ENCODE measurements at places on chromosomes 1 and 21.
A peak's percentile ranks its signal among the peaks of the same experiment; 100 is the strongest.

DNA sequence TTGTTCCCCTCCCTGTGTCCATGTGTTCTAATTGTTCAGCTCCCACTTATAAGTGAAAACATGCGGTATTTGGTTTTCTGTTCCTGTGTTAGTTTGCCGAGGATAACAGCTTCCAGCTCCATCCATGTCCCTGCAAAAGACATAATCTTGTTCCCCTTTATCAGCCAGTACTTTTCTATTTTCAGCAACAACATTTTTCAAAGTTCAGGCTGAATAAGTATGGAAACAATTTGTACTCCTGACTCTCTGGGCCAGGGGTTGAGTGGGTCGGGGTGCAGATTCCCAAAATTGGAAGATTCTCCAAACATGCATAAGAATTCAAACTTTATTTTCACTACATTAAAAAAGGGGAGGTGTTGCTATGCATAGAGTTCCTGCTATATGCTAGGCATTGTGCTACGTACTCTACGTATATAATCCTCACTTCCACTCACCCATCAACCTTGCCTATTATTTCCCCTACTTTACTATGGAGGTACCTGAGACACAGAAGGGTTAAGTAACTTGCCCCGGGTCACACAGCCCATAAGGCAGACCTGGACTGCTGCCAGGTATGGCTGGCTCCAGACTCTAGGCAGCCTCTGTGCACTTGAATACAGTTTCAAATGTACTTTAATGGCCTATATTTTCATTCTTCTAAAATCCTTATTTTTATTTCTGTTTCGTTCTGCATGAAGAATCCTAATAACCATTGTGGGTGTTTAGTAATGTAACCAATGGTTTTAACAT, 117.1 kb upstream of the C8B start:
- DNase-seq = no peak

- no peak for DNase-seq
Measured at GRCh38 chr1:158393476-158393875, 5.8 kb downstream of the OR10T2 start.

GRCh38 chr1:113126207-113126606, 53.2 kb downstream of the LRIG2 start:
- DNase-seq = no peak

GRCh38 chr1:110060034-110060661, 10.3 kb downstream of the ALX3 start:
- peak; percentile 39 for DNase-seq

- no peak for DNase-seq
Measured at GRCh38 chr1:31501505-31501904, 74.8 kb upstream of the TINAGL1 start.

DNA sequence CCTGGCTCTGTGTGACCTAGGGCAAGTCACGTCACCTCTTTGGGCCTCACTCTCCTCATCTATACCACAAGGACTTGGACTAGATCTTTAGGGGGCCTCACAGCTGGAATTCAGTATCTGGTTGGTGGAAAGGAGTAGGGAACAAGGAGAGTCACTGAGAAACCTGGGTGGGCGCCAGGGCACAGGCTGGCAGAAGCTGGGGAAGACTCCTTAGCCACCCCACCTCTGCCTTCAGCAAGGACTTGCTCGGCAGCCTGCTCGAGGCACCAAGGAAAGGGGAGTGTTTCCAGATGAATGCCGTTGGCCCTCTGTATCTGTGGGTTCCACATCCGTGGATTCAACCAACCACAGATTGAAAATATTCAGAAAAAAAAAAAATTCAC, 1.2 kb upstream of the OPTC start:
- DNase-seq = no peak

- no peak for DNase-seq
Measured at GRCh38 chr1:198893763-198894444, 255.1 kb downstream of the PTPRC start.

DNA sequence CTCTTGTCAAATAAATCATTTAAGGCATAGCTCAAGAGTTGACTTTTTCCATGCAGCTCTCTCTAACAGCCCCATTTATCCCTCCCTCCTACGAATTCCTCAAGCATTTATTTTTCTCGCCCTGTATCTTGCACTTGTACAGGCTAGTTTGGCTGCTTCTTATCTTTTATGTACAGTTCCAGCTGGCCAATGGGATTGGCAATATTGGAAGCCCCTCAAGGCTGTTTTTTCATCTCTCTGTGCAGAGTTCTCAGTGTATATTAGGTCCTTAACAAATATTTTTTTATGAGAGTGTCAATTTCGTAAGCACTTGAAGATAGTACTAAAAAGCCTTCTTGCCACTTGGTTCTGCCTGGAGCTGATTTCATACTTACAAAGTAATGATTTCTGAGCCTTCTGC, 356.0 kb downstream of the ST6GALNAC3 start:
- DNase-seq = no peak

GRCh38 chr21:41926117-41926806, 27.6 kb downstream of the C2CD2 start:
- peak; percentile 13 for DNase-seq

DNA sequence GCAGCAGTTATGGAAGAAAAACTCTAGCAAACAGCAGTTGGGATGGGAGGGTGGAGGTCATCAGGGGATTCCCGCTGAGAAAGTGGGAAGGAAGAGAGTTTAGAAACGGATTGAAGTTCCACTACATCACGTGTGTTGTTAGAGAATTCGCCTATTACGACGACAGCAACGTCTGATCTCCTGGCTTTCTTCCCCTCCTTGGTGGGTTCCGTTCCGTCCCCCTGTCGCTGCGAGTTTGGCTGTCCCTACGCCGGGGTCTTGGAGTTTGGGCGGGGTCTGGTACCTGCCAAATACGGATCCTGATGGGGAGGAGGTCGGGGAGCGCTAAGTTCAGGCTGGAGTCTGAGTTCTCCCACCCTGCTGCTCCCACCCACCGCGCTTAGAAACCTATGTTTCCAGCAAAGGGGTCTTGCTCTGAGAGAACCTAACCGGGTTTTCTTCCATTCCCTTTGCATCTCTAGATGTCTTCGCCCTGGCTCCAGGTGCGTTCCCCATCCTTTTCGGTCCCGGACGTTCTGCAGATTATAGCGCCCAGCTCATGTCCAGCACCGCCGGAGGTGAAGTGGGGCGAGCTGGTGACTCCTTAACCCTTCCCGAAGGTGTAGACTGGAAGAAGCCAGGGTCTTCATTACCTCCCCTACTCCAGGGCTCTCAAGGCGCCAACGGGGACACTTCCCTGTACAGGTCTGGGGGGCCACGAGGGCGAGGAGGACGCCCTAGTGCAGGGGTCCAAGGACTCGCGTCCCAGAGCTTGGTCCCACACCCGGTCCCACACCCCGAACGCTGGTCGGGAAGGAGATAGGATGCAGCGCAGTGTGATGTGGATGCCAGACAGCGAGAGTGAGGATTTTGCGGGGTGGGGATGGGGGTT, 641 bp upstream of the KCNK2 start:
- no peak for DNase-seq

DNA sequence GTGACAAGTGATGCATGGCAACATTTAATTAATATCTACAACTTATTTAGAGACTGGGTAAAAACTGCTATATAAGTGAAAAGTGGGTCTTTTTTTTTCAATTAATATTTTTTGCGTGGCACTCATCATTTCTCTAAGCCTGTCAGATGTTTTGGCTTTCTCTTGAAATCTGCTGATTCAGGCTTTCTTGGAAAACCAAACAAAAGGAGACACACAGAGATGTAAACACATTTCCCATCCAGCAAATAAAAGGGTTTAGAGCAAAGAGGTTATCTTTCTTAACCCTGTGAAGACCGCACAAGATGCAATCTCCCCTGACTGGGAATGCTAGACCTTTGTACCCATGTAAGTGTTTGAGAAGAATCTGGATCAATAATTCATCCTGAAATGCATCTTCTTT, 48.7 kb upstream of the PLXNA2 start:
- no peak for DNase-seq

DNA sequence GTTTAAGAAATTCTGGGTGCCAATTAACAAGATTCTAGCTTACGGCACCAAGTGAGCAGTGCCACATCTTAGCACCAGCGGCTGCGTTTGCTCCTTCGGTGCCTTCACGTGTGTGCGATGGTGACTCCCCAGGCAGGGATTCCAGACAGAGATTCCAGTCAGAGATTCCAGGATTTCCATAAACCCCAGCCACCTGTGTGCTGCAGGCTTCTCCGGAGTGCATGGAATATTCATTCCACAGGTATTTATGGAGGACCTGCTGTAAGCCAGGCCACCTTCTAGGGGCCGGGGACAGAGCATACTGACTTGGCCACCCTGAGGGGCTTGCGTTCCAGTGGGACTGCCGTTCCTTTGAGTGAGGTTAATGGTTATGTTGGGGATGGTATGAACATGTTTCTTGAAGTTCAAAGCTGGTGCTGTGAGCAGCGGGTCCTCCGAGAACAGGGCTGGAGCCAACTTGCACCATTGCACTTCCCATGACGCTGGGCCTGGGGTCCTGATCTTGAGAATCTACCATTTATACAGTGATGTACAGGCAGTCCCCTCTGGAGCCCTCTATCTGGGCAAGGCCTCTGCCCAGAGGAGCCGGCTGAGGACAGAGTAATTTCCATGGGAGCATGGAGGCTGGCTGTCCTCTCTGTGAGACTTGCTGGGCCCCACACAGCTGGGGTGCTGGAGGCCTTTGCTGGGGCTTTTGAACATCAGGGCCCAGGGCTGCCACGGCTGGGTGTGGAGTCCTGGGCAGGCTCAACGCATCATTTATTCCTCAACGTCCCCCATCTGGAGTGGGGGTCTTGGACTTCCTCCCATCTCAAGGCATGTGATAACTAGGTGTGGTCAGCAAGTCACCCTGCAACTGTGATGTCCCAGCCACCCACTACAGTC, 58.8 kb upstream of the AJAP1 start:
- DNase-seq = no peak

- no peak for DNase-seq
Measured at GRCh38 chr21:44434936-44435635, 20.2 kb upstream of the LRRC3 start.

DNA sequence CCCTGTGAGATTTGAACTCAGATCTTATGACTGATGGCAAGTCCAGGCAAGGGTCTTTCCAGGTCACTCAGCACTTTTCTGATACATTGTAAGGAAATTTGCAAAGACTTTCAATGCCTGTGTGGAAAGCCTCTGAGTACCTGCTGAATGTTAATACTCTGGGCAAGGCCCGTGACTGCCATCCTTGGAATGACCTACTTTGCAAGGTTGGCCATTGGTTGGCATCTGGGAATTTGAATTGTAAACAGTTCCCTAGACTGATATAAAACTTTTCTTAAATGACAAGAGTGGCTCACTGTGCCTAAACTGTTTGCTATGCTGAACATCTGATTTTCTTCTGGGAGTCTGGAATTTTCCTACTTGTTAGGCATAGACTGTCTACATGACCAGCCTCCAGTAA, 57.1 kb downstream of the CD2 start:
- DNase-seq = no peak

- no peak for DNase-seq
Measured at GRCh38 chr1:41673806-41674205, 189.3 kb upstream of the EDN2 start.

DNA sequence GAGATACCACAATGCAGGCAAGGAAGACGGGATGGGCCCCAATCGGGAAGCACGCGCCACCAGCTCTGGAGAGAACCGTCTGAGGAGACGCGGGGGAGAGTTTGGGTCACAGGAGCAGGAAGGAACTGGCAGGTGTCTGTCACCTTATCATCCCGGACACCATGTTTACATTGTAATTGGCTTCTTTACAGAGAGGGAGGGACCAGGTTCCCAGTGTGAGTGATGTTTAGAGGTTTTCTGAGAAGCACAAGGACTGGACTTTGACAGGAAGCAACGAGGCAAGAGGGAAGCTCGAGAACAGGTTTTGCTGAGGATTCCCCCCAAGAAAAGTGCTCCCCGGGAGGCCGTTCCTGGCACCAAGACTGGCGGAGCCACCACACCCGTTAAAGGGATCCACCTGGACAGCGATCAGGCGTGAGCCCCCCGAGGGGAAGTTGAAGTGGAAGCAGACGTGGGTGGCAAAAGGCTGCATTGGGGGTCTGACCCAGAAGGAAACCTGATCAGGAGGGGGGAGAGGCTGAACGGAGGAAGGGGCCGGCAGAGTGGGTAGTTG, 957 bp downstream of the EPS15 start:
- DNase-seq = no peak

DNA sequence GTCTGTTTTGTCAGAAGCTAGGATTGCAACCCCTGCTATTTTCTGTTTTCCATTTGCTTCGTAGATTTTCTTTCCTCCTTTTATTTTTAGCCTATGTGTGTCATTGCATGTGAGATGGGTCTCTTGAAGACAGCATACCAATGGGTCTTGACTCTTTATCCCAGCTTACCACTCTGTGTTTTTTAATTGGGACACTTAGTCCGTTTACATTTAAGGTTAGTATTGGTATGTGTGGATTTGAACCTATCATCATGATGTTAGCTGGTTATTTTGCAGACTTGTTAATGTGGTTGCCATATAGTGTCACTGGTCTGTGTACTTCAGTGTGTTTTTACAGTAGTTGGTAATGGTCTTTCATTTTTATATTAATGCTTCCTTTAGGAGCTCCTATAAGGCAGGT, 141.5 kb downstream of the DNAH14 start:
- DNase-seq = no peak

GRCh38 chr1:51071291-51072042, 30.6 kb upstream of the C1orf185 start:
- DNase-seq = no peak

- DNase-seq = no peak
Measured at GRCh38 chr1:55531644-55532043, 316.5 kb upstream of the USP24 start.

DNA sequence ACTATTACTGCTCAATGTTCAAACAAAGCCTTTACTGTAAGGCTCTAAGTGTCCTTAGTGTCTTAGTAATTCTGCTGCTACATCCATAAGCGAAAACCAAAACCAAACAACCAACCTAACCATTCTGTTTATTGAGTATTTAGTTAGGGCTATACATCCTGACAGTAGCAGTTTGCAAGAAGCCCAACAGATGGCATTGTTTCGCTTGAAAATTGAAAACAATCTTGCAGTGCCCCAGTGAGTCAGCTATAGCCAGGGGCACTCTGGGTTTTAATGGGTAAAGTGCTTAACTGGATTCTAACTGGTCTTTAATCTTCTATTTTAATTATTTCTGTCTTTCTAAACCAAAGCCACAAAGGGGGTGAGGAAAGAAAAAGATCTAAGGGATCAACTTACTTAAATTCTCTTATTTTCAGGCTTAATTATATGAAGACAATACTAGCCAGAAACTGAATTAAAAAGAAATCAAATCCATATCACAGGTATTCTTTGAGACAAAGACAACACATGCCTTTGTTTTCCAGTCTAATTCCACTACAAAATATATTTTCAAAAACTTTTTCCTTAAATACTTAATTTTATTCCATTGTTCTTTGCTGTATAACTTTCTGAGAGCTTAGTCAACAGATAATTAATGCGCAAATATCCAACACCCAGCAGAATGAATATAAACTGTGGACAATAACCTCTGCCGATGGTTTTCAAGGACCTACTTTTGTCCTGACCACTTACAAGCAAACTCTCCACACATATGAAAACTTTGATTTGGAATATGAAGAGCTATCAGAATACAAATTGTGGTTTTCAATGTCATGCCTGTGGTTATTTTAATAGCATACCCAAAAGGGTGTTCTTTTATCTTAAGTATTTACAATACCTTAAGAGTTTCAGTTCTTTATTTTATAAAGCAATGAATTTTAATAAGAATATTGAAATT, 15.2 kb downstream of the POGZ start:
- peak; percentile 45 for DNase-seq

GRCh38 chr1:100597784-100598183, 59.8 kb downstream of the GPR88 start:
- no peak for DNase-seq

- DNase-seq = no peak
Measured at GRCh38 chr1:70718086-70718630, 307.1 kb downstream of the CTH start.

All from activated CD8-positive, alpha-beta memory T cell treated with anti-CD3 and anti-CD28 coated beads for 4 hours (primary cell).